ENCODE measurements at places on chromosomes 4 and X.

DNA sequence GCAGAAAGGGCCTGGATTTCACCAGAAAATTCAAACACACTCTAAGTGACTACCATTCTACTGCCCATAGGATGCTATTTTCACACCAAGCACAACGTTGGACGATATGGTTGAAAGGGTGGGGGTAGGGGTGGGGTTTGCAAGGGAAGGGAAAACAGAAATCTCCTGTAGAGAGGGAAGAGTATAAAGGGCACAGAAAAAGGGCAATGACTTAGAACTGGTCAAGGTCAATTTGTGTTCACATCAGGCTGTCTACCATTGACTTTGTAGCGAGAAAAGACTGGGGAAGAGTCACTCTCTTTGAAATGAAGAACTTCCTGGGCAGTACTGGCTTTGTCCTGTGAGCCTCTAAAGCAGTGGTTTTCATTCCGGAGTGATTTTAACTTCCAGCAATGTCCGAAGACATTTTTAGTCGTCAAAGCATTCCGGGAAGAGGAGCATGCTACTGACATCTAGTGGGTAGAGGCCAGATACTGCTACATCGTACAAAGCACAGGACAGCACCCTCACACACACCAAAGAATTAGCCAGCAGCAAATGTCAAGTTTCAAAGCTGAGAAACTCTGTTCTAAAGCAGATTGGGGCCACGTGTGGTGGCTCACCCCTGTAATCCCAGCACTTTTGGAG lies 48.4 kb upstream of the SLC7A3 start:
- no peak for DNase-seq

DNA sequence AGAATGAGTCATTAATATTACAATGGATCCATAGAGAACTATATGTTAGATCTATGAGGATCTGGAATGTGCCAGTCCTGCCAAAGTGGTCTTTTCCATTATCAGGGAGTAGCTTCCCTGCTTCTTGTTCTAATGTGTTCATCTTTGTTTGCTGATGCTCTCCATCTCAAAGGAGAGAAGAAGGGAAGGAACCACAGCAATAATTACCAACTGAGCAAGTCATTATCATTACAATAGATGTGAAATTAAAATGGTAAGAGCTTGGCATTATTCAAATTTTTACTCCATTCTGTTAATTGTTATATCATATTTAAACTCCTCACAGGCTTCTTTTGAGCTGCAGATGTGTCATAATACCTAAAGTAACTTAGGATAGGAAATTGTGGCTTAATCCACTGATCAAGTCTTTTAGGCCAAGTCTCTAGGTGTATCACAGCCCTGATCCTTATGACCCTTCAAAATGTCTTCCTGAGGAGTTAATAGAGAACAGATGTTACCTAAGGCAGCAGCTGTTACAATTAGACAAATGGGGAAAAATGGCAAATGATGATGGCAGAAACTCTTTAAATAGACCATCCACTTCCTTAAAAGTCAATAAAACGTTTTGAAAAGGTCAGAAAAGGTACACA lies 1492.7 kb upstream of the IGFBP7 start:
- DNase-seq = no peak

- no peak for DNase-seq
Observed at GRCh38 chr4:115090483-115091075, 22.8 kb downstream of the NDST4 start.

GRCh38 chrX:52166840-52167239 lies 17.8 kb upstream of the MAGED4 start:
- DNase-seq = no peak

DNA sequence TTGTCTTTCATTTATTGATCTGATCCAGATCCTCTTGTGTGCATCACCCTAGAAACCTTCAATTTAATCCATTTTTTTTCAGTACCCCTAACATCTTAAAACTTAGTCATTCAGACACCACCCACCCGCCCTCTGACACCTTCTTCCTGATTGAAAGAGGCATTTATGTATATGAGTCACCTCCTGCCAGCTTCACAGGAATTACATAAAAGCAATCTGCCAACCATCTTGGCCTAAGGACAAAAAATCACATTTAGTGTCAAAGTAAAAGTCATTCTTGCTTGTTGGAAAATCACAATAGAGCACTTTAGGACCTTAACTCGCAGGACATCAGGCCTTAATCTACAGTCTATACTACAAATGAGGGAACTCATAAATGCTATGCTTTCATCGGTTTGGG lies 52.1 kb downstream of the NDST3 start:
- no peak for DNase-seq

- DNase-seq = no peak
Observed at GRCh38 chr4:128880662-128881061, 71.2 kb downstream of the JADE1 start.

- DNase-seq = no peak
Observed at GRCh38 chr4:146123231-146123630, 52.3 kb upstream of the LSM6 start.

- no peak for DNase-seq
Observed at GRCh38 chr4:72119946-72120345, 88.1 kb downstream of the NPFFR2 start.

- DNase-seq = no peak
Observed at GRCh38 chr4:124028182-124028581, 631.6 kb downstream of the SPRY1 start.

- DNase-seq = no peak
Observed at GRCh38 chrX:13699183-13699826, 10.4 kb downstream of the RAB9A start.

- no peak for DNase-seq
Observed at GRCh38 chr4:95155759-95156451, 392.9 kb downstream of the UNC5C start.

DNA sequence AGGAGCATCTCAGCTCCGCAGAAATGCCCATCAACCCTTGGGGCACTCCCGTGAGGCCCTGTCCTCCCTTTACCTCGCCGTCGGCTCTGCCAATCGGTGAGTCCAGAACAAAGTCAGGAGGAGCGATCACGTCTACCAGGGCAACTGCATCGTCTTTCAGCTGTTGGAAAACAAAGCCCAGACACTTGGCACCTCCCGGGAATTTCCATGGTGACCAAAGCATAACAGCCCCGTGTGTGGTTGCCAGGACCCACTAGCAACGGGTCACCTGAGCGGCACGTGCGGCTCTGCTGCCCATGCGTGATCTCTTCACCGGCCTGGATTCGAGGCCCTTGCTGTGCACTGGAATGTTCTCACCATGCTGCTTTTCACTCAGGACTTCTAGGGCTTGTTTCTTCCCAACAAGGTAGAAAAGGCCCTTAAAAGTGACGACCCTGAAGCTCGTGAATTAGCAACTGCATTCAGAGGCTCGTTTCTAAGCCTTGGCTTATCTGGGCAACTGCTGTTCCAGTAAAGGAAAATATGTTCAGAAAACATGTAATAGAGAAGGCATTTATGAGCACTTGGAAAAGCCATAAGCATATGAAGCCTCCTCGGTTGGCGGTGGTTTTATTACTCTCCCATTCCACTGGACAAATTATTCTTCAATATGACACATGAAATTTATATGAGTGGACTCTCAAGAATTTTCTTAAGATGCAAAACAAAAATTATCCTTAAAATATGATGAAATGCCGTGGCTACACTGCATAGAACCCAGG lies 69.5 kb downstream of the ACOX3 start:
- no peak for DNase-seq

DNA sequence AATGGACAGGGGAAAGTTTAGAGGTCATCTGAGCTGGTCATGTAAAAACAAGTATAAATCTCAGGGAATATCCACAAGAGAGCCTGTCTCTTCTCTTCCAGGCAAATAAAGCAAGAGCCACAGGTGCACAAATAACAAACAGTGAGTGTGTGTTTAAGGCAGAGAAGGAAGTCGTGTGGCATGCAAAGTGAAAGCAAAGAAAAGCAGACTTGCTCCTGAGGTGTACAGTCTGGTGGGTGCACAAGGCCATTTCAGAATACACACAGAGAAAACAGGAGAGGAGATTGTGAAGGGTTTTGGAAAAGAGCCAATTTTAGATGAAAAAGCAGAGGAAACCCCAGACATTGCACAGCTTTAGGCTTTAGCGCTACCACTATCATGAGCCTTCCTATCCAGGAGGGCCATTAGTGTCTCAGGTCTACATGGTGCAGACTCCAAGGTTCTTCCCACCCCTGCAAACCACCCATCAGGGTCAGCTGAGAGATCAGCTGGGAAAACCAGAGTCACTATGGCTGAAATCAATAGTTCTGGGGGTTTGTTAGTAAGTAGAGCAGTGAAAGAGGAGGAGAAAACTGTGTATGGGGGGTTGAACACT lies 355.8 kb downstream of the KLHL4 start:
- no peak for DNase-seq

DNA sequence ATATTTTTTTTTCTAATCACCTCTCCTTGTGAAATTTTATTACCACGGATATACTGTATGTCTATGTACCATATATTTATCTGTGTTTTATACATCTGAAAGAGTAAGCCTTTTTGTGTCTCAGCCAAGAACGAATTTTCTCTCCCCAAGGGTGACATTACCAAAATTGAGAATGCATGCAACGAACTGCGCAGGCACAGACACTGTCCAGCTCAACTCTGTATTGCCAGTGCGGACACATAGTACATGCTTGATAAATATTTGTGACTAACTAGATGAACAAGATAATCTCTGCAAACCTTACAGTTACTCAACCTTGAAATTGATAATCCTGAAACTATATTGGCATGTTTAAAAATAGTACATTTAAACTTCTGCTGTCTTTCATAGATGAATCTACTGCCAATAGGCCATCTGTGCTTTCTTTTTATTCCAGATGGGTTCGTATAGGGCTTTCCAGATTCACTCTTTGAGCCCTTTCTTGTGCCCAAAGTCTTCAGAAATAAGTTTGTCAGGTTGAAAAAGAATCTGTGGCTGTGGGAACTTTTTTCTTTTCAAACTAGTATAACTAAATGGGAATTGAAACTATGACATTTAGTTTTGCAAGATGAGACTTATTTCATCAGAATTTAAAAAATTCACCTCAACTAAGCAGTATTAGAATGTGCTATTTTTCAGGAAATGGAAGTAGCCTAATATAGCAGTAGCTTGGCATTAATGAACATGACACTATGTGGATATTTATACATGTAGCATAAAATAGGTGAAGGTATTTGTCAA lies 38.9 kb downstream of the DTHD1 start:
- no peak for DNase-seq

DNA sequence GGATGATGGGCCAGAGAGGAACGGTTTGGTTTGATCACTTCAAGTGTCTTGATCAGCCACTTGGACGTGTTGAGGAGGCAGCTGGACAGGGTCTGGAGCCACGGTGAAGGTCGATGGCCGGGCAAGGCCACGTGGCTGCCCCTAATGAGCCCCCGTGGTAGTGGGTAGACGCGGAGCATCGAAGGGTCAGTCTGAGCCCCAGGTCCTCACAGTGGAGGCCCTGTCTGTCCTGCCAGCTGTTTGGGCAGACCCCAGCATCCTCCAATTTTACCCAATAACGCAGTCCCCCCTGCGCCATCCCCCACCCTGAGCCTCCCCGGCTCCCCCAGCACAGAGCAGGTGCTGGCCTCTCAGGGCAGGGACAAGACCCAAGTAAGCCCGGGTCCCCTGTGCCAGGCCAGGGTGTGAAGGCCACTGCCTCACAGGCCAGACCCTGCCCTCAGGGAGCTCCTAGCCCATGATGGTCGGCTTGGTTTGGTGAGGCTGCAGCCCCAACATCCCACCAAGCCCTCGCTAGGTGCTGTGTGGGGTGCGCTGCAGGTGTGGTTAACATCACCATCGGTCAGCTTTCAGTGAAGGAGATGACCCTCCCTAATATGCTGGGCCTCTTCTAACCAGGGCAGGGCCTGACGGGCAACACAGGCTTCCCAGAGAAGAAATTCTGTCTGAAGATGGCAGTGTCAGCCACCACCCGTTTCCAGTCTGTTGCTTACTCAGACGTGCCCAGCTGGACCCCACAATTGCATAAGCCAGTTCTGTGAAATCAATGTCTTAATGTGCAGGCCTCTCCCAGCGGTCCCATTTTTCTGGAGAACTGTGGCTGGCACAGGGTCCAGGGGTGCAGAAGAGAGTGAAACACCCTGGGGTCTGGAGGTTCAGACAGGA lies 40.5 kb upstream of the NKX1-1 start:
- no peak for DNase-seq

- DNase-seq = no peak
Observed at GRCh38 chr4:128782875-128783614, 26.5 kb upstream of the JADE1 start.

DNA sequence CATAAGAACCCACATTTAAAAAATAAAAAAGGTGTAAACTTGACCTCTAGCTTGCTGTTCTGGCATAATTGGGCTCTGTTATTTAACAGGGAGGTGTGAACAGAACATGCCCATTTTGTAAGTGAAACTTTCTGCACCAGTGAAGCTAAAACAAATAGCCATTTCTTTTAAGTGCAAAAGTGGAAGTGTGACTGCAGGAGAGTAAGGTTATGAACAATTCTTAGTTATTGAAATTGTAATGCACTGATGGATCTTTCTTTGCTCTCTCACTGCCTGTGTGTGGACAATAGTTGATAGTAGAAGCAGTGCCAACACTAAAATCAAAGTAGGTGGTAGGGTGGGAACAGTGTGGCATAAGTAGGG lies 12.6 kb downstream of the P2RY10 start:
- DNase-seq = no peak

Data from GF-D8 (cell line).